ENCODE measurements at places on chromosomes 7 and 10.

- DNase-seq, result no peak
These were observed 72.3 kb upstream of the LEP start for GRCh38 chr7:128168667-128169210.

- DNase-seq, result no peak
These were observed at the start of gene MARVELD1 for GRCh38 chr10:97713339-97713825. Gene MARVELD1 (plus strand): TSS chr10:97713730. CDS start chr10:97713877, 147 bp downstream.

DNA sequence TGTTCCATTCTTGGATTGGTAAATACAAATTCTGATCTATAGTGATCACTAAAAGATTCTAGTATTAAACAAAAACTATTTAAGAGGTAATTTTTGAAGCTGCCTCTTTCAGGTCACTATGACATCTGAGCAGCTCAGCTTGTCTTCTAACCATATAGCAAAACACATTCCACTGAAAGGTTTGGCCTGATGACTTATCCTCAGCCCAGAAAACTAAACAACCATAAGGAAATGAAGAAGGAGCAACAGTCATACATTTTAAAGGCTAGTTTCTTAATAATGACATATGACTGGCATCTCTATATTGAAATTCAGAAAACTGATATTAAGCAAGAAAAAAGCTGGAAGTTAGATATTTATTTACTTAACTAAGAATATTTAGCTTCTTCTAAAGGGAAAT is 24.6 kb downstream of the NT5C2 start:
- DNase-seq, result no peak

- DNase-seq, result no peak
These were observed 39.9 kb downstream of the CCDC3 start for GRCh38 chr10:12961416-12962205.

GRCh38 chr10:109902992-109903947 is 20.0 kb downstream of the XPNPEP1 start:
- DNase-seq, result no peak

- no peak for DNase-seq
These were observed 24.6 kb downstream of the DYNC2I1 start for GRCh38 chr7:158880973-158881372.

DNA sequence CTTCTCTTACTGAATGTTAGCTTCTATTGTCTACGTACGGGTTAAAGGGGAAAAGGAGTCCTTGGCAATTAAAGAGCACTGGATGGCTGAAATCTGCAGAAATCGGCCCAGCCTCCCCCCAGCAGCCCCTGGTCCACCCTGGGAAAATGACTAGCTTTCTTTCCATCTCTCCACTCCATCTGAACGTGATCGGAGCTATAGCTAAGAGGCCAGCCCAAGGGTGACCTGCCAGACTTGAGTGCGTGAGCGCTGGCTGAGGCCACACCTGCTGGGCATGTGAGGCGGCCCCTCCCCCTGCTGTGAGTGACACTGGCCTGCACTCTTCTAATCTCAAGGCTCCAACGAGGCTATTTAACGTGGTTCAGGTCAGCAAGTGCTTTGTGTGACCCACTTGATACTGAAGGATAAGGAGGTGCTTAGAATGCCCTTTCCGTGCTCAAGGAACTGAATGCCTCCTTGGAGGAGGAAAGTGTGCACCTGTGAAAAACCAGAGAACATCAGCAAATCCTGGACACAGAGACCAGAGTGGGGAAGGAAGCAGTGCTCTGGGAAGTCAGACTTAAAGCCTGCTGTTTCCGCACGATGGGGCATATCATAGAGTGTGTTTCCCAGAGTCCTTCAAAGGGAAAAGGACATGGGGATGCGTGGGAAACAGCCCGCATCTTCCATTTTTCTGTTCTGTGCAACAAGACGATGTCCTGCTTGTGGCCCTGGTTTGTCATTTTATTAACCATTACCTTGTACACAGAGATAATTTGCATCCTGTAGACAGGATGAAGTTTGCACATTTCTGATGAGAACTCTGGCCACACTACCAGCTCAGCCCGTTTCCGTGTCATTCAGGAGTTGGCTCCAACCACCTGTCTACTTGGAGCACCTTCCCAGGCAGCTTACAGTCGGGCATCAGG is 12.5 kb upstream of the MNX1 start:
- no peak for DNase-seq

GRCh38 chr7:17367502-17367901 is 69.0 kb downstream of the AHR start:
- no peak for DNase-seq

GRCh38 chr10:116185199-116185867 is 87.7 kb downstream of the GFRA1 start:
- no peak for DNase-seq

DNA sequence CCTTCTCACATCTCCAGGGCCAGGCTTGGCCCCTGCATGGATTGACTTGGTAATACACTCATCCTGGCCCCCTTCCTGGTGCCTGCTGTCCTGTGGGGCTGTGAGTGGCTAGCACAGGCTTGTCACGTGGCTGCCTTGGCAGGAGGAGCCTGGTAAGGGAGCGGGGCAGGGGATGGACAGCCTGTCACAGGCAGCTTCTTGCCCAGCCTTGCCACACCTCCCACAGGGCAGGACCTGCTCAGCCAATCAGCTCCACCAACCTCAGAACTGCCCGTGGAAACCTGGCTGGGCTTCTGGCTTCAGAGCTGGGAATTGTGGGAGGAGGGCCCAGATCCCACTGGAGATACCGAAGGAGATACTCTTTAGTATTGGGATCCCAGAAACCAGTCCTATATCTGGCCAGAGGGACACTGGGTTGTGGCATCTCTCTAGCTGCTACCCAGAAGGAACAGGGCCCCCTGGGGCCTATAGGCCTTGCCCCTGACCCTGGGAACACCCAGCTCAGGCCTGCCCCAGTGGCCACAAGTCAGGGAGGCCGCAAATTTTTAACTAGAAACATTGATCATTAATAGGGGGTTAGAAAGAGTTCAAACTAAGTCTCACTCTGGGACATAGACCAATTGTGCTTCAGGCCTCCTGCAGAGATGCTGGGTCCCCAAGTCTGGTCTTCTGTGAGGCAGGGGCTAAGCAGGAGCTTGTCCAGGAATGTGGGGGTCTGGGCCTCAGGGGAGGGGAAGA is at the start of gene HOGA1:
TSS of gene HOGA1 (plus strand) at position 330 of the 738 bp plus-strand sequence. CDS start at position 645, 315 bp downstream.
- DNase-seq, result no peak

GRCh38 chr7:44819292-44819691 is 22.8 kb downstream of the PPIA start:
- DNase-seq, result no peak

DNA sequence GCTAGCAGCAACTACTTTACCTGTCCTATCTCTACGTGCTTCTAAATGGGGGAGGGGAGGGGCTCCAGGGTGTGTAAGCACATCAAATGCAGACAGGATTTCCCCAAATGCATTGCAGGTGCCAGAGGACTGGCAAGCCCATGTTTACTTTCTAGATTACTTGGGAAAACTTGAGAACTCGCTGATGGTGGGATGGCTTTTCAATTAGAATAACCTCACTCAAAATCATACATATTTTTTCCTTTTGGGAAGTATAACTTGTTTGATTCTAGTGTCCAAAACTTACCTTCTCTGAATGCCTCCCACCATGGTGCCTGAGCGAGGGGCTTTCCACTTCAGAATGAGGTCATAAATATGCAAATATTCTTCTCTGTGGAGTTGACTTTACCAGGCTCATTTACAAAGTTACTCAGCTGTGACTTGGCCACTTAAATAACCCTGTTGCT is 191.3 kb upstream of the RHOBTB1 start:
- no peak for DNase-seq

GRCh38 chr10:80365510-80365909 is 8.9 kb downstream of the DYDC2 start:
- DNase-seq, result no peak

DNA sequence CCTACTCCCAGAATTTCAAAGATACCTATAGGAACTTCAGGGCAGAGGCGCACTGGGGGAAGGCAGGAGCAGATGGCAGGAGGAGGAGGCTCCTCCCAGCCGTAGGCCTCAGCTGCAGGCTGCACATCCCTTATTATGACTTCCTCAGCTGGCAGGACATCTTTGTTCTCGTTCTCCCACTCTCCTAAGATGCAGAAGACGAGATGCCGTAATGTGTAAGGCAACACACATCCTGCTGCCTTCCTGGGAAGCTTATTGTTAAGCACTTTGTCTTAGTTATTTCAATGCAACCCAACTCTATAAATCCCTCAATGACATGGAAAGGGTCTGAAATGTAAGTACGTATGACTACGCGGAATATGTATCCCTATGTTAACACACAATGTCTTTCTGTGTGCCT is 599.8 kb upstream of the MGMT start:
- DNase-seq, result no peak

GRCh38 chr10:21095073-21095472 is 198.0 kb upstream of the NEBL start:
- DNase-seq, result no peak

DNA sequence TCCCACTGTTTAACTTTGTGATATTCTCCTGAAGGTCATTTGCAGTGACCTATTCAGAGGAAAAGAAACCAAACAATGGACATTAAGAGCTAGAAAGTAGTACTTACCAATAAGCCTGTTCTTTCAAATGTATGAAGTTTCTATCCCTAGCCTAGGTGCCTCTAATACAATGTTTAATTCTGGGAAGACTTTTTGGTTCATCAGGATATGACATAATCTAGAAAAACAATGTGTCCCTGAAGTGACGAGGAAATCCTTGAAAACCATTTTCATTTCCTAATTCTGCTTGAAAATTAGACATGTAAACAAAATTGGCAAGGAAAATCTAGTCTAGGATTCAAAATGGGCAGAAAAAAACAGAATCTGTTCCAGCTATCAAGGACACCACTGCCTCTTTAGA is 36.1 kb downstream of the ARHGAP19 start:
- DNase-seq, result no peak

DNA sequence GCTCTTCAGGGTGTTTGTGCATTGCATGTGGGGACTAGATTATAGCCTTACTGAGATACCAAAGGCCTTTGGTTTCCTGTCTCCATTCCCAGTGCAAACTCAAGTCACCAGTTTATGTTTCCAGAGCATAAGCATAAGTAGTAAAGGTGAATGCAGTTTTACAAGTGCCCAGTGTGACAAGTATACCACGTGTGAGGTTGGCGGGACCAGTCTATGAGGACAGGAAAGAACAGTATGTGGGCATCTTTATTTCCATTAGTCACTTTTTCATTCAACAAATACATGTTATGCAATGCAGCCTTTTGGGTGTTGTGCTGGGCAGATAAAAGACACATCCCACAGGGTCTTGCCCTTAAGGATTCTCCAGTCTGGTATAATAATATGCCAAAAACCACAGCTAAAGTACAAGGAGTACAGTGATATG is 146.5 kb downstream of the ARID5B start:
- DNase-seq, result no peak

GRCh38 chr10:62059217-62059920 is 157.9 kb downstream of the ARID5B start:
- DNase-seq, result no peak

GRCh38 chr10:5523796-5524574 is 776 bp upstream of the CALML3 start:
- DNase-seq, result no peak

DNA sequence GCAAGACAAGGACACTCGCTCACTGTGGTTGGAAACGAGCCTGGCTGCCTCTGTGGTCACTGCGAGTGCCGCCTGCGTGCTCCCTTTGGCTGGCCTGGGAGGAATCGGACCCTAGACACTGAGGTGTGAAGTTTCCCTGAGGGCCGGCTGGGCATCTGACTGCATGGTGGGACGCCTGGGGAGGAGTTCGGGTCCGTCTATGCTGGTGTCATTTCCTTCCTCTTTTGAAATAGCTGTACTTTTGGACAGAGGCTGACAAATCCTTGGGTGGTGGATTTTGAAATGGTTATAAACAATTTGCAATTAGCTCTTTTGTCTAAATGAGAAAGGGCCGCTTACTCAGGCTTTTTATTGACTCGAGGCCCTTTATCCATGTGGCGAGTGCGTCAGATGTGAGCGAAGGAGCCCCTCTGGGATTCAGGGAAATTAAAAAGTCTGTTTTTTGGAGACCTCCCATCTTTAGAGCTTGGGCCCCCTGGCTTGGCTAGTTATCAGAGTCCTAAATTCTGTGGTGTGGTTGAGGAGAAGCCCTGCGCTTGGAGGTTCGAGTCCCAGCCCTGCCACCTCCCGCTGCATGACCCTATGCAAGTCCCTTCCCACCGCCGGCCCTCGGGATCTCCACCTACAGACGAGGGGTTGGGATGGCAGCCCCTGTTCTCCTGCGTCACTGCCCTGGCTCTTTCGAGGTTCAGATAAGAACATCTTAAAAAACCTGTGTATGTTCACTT is 147.1 kb downstream of the RGS10 start:
- DNase-seq, result peak; percentile 1

GRCh38 chr7:30934732-30935568 is 23.3 kb downstream of the AQP1 start:
- DNase-seq, result no peak

GRCh38 chr7:1248143-1248915 is 15.7 kb downstream of the UNCX start:
- DNase-seq, result no peak

DNA sequence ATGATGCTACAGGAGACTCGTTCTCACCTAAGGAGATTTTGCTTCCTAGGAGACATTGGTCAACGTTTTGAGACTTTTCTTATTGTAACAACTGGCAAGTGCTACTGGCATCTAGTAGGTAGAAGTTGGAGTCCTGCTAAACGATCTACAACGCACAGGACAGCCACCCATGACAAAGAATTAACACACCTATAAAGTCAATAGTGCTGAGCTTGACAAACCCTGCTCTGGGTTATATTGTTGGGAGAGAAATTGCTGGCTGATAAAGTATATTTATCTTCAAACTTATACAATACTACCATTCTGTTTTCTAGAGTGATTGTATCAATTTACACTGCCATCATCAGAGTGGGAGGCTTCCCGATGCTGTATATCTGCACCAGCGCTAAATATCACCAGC is 57.8 kb downstream of the SAMD9 start:
- no peak for DNase-seq

DNA sequence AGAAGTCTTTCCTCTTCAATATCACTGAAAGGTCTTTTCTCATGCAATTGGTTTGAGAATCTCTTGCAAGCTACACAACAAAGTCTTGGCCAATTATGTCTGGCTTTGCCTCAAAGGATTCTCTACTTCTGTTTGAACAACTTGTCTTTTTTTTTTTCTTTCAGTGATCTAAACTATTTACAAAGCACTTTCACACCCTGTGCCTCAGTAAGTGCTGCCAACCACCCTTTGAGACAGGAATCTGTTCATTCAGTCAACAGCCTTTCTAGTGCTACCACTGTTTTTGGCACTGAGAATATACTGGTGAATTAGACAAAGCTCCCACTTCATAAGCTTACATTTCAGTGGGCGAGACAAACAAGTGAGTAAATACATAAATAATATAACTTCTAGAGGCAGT is 26.9 kb upstream of the SDK1 start:
- DNase-seq, result no peak
